ENCODE measurements at places on chromosomes 4 and X. TPM values are rescaled to one million over a fixed set of nuclear protein-coding genes. Genes with fewer than 3 reads are reported as not detected.

DRP2 gene
- 0.23 TPM for total RNA-seq

NIPAL1 gene
- total RNA-seq, result 0.94 TPM

YIPF7 gene
- not detected for total RNA-seq

GYPB gene
- total RNA-seq, result not detected

AMELX gene
- not detected for total RNA-seq

VGLL1 gene
- total RNA-seq, result not detected

SLC10A3 gene
- total RNA-seq, result 40.5 TPM

KLF8 gene
- not detected for total RNA-seq

GPR82 gene
- not detected for total RNA-seq

USP51 gene
- total RNA-seq, result 0.69 TPM

ZNF711 gene
- total RNA-seq, result 1.1 TPM

ODAPH gene
- total RNA-seq, result 0.23 TPM

ADGRG2 gene
- 6.0 TPM for total RNA-seq

ACE2 gene
- total RNA-seq, result not detected

FGFBP2 gene
- not detected for total RNA-seq

GPRASP3 gene
- total RNA-seq, result 4.9 TPM

RASGEF1B gene
- not detected for total RNA-seq

PDCL2 gene
- total RNA-seq, result not detected
